ENCODE measurements at places on chromosomes 13 and 19.

- no peak for DNase-seq
Measured at GRCh38 chr13:73198991-73199411, 140.2 kb downstream of the KLF5 start.

DNA sequence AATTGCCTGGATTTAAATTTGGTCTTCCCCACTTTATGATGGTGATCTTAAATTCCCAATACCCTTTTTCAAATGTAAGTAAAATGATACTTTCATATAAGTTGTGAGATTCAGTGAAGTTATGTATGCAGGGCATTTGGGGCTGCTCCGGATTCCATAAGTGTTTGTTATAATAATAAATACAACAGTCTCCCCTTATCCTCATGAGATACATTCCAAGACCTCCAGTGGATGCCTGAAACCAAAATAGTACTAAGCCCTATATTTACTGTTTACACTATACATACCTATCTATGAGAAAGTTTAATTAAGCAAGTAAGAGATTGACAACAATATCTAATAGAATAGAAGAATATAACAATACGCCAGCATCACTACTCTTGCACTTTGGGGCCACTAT, 2237.8 kb downstream of the PCDH9 start:
- no peak for DNase-seq

DNA sequence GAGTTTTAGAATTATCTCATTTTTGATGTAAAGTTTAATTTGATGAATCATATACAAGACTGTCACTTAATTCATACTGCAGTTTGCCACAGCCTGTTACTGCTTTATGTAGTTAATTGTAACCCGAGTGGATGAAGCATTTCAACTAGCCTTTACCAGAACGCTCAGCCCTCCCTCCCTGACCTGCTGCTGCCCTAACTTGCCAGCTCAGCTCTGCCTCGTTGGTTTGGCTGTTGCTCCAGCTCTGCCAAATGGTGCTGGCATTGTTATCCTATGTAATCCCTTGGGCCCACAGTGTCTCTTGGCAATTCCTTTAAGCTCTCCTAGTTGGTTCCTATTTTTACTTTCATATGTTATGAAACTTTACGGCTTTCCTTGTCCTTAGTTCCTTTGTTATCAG, 113.3 kb downstream of the LMO7 start:
- DNase-seq, result no peak

GRCh38 chr13:28655561-28655960, 3.4 kb upstream of the POMP start:
- no peak for DNase-seq

DNA sequence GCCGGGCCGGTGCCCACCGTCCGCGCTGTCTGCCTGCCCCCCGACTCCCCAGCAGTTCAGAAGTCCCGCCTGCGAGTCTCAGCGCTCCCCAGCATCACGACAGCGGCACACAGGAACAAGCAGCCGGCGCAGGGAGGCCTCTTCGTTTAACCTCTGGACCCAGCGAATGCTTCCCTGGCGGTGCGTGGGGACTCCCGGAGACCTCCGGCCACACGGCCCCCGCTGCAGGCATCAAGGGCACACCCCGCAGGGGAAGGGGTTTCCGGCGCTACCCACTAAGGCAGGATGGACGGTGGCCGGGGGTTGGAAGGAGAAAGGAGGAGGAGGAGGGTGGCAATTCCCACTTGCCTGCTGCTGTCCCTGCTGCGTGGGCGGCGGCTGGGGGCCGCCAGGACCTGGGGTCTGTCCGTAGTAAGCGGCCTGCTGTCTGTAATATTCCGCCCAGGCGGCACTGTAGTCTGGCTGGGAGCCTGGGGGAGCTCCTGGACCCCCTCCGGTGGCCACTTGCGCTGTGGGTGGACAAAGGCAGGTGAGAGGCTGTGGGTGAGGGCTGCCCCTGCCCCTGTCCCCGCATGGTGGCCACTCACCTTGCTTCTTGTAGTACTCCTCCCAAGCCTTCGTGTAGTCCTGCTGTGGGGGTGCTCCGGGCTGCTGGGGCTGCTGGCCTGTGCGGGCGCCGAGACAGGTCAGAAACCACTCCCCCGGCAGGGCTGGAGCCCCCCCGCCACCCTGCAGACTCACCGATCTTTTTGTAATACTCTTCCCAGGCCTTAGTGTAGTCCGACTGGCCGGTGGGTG, 9.6 kb downstream of the KHSRP start:
- DNase-seq, result no peak

- DNase-seq, result no peak
Measured at GRCh38 chr13:76168661-76169060, 532.5 kb downstream of the LMO7 start.

DNA sequence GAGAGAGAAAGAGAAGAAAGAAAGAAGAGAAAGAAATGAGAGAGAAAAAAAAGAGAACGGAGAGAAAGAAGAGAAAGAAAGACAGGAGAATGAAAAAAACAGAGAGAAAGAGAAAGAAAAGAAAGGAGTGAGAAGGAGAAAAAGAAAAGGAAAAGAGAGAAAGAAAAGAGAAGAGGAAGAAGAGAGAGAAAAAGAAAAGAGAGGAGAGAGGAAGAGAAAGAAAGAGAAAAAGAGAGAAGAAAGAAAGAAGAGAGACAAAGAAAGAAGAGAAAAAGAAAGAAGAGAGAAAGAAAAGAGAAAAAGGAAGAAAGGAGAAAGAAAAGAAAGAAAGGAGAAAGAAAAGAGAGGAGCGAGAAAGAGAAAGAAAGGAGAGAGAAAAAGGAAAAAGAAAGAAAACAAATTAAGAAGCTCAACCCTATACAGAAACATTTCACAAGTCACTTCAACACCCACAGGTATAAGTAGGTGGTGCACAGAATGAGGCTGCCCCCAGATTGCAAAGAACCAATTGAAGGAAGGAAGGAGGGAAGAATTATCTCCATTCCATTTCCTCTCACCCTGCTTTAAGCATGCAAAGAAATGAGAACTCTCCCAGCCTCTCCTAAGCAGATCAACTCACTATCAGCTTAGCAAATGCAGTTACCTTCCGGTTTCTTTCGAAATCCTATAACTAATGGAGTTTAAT, 98.8 kb upstream of the CACNA1A start:
- DNase-seq, result no peak

- no peak for DNase-seq
Measured at GRCh38 chr19:29372461-29372860, 153.3 kb upstream of the VSTM2B start.

DNA sequence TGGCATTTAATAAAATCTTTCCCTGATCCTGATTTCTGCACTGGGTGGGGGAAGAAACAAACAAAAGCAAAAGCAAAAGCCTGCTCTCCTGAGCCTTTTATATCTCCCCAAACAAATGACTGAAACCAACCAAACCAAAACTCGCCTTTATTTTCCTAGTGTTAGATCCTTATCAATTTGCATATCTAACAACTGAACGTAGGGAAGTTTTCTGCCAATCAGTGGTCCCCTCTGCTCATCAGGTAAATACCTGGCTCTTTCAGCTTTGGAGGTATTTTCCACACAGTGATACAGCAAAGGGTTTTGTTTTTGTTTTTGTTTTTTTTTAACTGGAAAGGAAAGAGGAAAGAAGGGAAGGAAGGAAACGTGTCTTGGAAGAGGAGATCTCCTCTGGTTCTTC, 3.3 kb downstream of the AMER2 start:
- no peak for DNase-seq

- DNase-seq, result no peak
Measured at GRCh38 chr19:28577233-28577632, 635.7 kb downstream of the UQCRFS1 start.

DNA sequence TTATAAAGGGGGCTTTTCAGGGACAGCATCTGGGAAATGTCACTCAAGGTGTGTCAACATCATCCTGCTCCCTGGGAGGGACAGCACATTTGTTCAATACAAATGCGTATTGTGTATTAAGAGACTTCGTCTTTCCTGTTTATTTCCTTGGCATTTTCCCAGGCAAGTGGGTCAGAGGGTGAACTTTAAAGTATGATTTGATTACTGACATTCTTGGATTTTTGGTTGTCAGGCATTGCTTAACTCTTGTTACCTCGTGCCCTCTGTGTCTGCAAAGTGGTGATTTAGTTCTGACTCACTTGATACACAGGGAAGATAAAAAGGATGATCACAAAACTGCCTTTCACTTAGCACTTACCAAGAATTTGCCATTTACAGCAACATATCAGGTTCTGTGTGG, 292.7 kb downstream of the SUCLA2 start:
- DNase-seq, result no peak
